ENCODE measurements at places on chromosomes 16 and 17.
A peak's percentile ranks its signal among the peaks of the same experiment; 100 is the strongest.

DNA sequence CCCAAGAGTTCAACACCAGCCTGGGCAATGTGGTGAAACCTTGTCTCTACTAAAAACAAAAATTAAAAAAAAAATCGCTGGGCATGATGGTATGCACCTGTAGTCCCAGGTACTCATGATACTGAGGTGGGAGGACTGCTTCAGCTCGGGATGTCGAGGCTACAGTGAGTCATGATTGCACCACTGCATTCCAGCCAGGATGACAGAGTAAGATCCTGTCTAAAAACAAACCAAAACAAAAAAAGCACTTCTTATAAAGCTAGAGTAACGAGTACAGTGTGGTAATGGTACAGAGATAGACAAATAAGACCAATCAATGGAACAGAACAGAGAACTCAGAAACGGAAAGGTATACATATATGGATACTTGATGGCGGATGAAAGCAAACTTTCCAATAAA, 4.4 kb downstream of the NSMCE1 start:
- no peak for DNase-seq

- no peak for DNase-seq
Observed at GRCh38 chr17:6749519-6749918, 6.3 kb upstream of the XAF1 start.

GRCh38 chr16:55912022-55912421, 36.8 kb upstream of the CES5A start:
- DNase-seq = peak; percentile 38

GRCh38 chr16:23950291-23950894, 114.6 kb downstream of the PRKCB start:
- DNase-seq = no peak

GRCh38 chr16:23339787-23340186, 37.7 kb downstream of the SCNN1B start:
- no peak for DNase-seq

GRCh38 chr17:31529841-31530251, 138.4 kb downstream of the RAB11FIP4 start:
- no peak for DNase-seq

DNA sequence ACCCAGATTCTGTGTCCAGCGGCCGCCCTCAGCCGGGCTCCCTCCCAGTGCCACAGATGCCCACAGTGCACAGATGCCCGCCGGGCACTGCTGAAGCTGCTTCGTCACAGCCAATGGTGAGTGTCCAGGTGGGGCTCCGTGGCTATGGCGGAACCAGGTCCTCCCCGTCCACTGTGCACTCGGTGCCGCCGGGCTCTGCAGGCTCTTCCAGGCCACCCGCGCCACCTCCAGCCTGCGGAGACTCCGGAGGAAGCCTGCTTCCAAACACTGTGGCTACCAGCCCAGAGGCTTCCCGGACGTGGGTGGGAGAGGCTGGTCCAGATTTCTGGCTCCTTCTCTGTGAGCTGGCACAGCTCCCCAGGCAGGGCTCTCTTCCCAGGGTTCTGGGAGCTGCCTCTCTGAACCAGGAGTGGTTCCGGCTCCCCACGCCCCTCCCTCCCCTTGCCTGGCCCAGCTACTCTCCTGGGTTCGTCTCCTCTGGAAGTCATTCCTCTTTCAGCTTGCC, 2.8 kb upstream of the PYCR1 start:
- DNase-seq = peak; percentile 49

DNA sequence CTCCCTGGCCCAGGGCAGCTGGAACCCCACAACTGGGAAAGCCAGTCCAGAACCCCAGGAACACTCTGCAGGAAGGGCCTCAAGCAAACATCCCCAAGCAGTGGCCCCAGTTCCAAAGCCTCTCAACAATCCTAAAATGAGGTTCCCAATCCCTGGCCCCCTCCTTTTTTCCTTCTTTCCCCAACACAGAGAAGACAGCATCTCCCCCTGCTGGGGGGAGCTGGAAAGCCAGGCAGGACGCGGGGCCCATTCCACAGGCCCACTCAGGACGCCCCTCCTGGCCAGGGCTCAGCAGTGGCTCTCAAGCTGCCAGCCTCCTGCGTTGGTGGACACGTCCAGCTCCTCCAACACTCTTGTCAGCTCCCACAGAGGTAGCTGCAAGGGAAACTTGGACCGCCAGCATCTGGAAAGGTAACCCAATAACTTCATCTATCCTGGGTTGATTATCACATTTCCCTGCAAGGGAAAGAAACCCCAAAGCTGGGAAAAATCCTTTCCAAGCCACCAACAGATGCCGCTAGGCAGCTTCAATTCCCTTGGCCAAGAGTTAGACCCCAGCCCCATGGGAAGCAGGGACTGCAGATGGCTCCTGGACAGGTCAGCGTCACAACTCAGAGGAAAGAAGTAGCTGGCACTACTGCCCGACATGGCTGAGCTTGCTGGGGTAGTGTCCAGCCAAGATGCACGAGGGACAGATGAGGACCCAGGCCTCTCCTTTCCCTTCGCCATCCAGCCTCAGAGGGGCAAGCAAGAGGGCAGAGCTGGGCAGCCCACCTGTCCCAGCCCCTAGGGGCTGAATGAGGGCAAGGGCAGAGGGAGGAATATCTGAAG, 7.6 kb downstream of the HDAC5 start:
- peak; percentile 28 for DNase-seq

- no peak for DNase-seq
Observed at GRCh38 chr16:30722916-30723315, 23.9 kb downstream of the SRCAP start.

DNA sequence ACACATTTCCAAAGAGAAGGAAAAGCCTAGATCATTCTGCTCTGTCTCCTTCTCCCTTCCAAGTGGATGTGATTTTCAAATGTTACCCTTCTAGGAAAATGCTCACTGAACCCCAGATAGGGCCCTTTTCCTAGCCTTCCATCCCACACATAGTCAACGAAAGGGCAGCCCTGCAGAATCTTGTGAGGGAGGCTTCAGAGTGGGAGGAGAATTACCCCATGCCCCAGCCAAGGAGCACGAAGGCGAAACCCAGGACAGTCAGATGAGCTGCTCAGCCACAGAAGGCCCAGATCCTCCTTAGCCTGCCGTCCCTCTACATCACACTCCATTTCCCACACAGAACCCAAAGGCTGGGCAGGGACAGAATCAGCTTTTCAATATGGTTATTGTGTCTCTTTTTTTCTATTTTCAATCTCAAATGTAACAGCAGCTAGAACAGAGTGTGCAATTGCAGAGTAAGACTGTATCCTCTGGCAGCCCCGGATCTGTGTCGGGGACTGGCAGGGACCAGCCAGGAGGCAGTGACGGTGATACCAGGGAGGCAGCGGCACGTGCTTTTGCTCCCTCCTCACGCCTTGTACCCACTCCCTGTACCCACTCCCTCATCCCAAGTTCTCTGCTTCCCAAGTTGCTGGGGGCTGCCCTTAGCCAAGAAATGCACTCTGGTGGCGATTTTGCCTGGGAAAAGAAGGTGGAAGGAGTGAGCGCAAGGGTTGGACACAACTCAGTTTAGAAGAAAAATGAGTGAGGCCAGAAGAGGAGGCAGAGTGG, 3.7 kb upstream of the SDK2 start:
- DNase-seq = no peak

DNA sequence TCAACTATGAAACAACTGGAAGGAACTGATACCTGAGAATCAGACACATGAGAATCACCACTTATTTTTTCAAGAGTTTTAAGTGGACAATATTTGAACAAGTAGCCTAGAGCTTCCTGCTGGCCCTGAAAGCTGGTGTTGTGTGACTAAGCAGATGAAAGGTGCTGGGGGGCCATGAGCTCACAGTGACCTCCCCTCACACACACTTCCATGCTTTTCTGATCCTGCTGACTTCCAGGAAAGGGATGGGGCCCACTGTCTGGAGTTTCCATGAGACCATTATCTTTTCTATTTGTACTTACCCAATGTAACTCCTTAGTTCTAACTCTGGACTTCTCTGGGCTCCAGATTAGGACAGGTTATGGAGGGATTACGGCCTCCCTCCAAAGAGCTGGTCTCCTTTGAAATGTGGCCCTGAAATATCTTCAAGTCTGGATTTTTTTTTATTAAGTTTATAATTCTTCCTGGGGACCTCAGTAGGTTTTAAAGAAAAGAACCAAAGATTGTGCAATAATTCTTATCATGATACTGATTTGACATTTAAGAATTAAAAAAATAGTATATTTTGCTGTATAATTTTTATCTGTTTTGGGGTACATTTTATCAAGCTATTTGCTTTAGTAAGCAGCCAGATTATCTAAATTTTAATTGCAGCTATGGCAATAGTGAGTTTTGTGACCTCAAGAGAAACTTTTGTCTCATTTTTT, 4.9 kb downstream of the CAPNS2 start:
- no peak for DNase-seq

- DNase-seq = no peak
Observed at GRCh38 chr16:88035292-88035691, 84.1 kb downstream of the BANP start.

DNA sequence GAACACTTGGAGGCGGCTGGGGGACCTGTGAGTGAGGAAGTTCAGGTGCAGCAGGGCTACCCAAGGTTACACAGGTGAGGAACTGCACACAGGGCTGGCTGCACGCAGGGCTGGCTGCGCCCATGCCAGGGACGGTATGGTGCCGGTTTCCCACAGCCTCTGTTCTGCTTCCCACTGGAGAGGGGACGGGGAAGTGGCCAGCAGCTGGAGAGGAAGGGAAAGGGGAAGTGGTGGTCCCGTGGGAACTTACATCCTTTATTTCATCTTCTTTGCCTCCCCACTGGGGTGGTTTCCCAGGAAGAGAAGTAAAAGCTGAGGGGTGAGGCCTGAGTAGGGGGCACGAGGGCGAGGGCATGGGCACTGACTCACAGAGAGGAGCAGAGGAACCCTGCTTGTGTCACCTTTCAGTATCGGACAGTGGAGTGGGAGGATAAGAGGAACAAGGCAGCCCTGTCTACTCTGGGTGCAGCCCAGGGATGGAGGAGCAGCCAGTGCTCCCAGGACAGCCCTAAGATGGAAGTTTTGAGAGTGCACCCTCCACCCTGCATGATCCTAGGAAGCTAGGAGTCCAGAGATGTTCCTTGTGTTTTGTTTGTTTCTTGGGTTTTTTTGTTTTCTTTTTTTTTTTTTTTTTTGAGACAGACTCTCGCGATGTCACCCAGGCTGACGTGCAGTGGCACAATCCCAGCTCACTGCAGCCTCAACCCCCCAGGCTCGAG, 25.5 kb upstream of the CDH1 start:
- DNase-seq = no peak

DNA sequence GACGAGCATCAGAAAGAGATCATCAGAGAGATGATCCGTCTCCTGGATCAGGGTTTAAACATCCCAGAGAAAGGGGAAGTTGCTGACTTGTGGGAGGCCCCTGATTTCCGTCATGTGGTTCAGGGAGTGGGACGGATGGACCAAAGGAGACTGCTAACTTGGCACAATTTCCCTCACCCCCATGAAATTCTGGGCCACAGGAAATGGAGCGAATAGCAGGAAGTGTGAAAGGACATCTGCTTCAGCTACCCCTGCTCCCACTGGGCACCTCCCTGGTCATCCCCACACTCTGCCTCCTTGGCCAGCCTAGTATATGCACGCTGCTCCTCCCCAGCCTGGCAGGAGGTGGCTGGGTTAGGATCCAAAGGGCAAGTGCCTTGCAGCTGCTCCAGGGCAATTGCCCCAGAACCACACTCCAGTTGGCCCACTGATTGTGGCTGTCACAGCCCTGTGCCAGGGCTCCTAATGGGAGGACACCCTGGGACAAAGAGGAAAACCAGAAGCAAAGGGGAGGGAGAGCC, 1.3 kb downstream of the ARRB2 start:
- DNase-seq = no peak

- no peak for DNase-seq
Observed at GRCh38 chr17:37546302-37546701, 56.6 kb downstream of the DUSP14 start.

DNA sequence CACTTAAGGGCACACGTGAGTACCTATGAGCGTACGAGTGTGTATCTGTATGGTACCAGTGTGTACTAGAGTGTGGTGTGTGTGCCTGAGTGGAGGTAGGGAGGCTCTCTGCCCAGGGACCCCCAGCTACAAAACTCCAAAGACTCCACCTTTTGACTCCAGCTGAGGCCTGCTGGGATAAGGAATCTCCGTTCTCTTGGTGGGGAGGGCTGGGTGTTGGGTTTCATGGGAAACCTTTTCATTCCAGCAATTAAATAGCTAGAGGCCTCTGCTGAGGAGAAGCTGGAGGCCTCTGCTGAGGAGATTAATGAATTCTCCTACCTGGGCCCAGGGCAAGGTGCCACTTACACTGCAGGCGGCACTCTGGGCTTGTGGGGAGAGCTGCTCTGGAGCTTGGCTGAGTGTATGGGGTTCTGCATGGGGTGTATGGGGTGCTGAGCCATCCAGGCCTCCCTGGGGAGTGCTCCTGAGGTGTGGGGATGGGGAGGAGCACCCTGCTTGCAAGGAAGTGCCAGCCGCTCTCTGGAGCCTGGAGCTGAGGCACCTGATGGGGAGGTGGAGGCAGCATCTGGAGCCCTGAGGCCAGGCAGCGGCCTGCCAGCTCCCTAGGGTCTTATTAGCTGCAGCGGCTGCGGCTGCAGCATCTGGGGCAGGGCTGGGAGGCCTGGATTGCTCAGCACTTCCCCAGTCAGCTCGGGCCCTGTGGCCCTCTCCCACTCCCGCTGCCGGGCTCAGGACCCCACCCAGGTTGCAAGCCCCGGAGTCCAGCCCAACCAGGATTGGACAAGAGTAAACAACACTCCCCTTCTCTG, 4.6 kb downstream of the ANKRD13B start:
- DNase-seq = peak; percentile 13

- peak; percentile 92 for DNase-seq
Observed at GRCh38 chr16:20900299-20901067, at the start of the genes DCUN1D3 and LYRM1. TSS of gene DCUN1D3 (minus strand) at chr16:20900358. CDS start at chr16:20862538, 37,820 bp downstream. TSS of gene LYRM1 (plus strand) at chr16:20900771. CDS start at chr16:20915556, 14,785 bp downstream.

DNA sequence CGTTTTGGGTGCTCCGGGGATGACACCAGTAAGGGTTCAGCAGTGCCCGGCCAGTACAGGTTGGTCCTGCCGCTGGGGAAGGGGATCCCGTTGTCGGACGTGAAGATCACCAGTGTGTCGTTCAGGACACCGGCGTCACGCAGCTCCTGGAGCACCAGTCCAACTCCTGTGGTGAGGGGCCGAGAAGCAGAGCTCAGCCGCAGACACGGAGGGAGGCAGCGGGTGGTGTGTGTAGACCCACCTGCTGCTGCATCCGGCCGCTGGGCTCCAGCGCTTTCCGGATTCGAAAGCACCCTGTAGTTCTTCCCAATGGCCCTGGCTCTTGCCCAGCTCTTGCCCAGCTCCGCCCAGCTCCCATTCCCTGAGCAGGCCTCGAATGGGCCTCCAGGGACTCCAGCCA, 8.0 kb downstream of the SGSH start:
- no peak for DNase-seq

Data from C1 segment of cervical spinal cord (tissue), 14 donors.